OCI-M1 (cell line): ENCODE measurements at places on chromosomes 7 and 10.

- no peak for DNase-seq
Measured at GRCh38 chr10:68222391-68222790, 9.5 kb downstream of the ATOH7 start.

GRCh38 chr7:94875201-94875600, 32.2 kb upstream of the PPP1R9A start:
- no peak for DNase-seq

- DNase-seq, result peak; percentile 74
Measured at GRCh38 chr7:101173752-101174244, 6.3 kb downstream of the NAT16 start.

GRCh38 chr10:36591436-36591835, 534.0 kb upstream of the ANKRD30A start:
- no peak for DNase-seq

GRCh38 chr10:101041252-101041761, 10.3 kb downstream of the SFXN3 start:
- peak; percentile 90 for DNase-seq

- DNase-seq, result no peak
Measured at GRCh38 chr10:13184730-13185514, 23.6 kb downstream of the MCM10 start.

DNA sequence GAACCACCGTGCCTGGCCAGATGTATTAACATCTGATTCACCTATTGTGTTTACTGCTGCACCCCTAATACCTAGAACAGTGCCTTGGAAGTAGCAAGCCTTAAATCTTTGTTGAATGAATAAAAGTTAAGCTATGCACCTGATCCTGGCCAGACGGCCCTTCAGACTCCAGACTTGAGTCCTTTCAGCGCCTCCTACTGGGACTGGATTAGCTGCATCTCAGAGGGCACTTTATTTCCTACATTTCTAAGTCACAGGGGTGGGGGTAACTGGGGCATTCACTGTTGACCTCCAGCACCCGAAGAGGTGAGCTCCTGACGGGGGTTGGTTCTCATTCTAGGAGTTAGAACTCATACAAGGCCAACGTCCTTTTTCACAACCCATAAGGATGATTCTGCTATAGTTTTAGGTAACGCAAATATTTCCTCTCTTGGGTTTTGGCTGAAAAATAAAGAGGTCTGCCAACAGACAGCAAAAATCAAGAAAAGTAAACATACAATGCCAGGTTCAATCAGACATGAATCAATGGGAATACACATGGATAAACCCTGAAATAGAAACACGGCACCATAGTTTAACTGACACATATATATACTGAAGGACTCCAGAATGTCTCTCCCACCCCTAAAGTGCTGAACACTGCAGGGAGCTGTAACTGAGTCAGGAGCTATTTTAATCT, 48.0 kb upstream of the DLG5 start:
- peak; percentile 10 for DNase-seq

DNA sequence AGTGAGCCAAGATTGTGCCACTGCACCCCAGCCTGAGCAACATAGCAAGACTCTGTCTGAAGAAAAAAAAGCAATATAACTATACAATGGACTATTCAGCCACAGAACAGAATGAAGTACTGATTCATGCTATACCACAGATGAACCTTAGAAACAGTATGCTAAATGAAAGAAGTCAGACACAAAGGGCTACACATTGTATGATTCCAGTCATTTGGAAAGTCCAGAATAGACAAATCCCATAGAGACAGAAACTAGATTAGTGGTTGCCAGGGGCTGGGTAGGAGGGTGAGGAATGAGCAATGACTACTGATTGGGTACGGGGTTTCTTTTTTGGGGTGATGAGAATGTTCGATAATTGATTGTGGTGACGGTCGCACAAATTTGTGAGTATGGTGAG, 9.6 kb upstream of the CFAP70 start:
- no peak for DNase-seq

DNA sequence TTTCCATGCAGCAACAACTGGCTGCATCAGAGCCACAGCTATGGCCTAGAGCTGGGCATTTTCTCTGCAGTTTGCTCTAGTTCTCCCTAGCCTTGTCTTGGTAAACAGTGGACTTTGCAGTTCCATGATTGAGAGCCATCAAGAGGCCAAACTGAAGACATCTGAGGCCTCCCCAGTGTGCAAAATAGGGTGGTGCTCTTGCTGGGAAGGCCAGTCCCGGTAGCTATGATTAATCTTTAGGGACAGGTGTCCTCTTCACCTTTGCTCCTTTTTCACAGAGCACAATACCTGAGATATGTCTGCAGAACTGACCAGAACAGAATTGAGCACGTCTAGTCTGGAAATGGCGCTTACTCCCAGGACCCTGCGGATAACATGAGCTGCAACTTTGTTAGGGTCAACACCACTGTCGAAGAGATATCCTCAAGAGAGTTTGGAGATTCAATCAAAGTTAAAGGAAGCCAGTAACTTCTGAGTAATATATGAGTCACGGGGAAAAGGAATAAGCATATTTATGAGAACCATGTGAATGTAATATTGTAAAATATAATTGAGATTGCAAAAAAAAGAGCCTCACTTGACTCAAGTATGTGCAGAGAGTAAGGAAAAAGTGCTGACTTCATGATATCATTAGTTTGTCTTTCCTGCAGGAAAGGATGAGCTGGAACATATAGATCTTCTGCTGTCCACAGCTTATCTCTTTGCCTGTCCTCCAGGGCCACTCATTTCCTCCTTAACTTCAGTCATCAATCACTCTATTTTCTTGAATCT, 76.7 kb downstream of the ANK3 start:
- DNase-seq, result no peak

DNA sequence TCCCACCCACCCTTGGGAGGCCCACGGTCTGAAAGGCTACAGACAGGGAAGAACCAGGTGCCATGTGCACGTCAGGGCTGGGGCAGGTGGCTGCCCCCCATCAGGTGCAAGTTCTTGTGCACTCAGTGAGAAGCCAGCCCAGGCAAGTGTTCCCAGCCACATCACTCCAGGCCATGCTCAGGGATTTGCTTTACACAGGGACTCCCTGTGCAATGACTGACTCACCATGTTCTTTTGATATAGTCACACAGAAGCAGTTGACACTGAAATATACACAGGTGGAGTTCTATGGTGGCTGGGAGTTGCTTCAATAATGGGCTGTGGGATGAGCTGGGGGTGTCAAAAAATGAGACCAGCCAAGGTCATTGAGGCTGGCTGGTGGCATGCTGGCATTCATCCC, 8.0 kb upstream of the CHST15 start:
- no peak for DNase-seq

GRCh38 chr10:94307046-94307615, 55.6 kb downstream of the NOC3L start:
- DNase-seq, result no peak

- DNase-seq, result peak; percentile 50
Measured at GRCh38 chr7:84823530-84823929, 363.3 kb downstream of the SEMA3D start.

- DNase-seq, result no peak
Measured at GRCh38 chr7:135454060-135454459, 55.8 kb downstream of the CNOT4 start.

- no peak for DNase-seq
Measured at GRCh38 chr7:116518961-116519360, 5.9 kb upstream of the CAV1 start.

DNA sequence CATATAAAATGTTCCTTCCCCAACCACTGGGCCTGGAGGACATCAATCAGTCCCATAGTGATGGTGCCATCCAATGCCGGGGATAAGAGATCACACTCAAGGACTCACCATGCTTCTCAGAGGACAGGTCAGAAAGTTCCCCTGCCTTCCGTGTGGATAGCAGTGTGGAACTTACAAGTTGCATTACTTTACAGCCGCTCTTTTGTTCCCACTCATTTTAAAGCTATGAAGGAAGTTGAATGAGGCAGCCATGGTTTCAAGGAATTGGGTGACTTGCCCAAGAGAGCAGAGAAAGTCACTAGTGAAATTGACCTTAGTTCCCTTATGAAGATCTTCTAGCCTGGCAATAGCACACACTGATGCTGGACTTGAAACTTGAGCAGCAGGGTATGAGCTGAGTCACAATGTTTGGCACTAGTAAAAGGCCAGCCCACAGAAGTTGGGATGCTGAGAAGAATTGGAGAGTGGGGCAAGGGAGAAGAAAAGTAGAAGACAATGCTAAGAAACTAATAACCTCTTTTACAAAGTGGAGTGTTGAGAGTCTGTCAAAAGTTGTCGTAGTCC, 78.7 kb downstream of the CXCL12 start:
- no peak for DNase-seq

DNA sequence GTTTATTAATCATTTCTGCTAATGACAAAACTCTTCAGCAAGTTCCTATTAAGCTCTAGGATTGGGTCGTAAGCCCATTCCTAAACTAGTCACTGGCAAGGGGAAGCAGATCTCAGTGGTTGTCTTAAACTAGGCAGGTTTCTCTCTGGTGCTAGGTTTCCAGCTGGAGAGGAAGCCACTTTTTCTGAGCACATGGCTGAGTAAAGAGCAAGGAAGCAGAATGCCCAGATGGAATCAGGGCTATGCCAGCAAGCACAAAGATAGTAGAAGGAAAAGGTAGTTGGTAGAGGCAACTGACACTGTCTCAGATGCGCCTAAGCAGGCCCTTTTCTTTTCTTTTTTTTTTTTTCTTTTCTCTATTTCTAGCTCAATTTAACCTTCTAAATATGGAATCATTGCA, 224.9 kb downstream of the EXOC4 start:
- DNase-seq, result no peak

DNA sequence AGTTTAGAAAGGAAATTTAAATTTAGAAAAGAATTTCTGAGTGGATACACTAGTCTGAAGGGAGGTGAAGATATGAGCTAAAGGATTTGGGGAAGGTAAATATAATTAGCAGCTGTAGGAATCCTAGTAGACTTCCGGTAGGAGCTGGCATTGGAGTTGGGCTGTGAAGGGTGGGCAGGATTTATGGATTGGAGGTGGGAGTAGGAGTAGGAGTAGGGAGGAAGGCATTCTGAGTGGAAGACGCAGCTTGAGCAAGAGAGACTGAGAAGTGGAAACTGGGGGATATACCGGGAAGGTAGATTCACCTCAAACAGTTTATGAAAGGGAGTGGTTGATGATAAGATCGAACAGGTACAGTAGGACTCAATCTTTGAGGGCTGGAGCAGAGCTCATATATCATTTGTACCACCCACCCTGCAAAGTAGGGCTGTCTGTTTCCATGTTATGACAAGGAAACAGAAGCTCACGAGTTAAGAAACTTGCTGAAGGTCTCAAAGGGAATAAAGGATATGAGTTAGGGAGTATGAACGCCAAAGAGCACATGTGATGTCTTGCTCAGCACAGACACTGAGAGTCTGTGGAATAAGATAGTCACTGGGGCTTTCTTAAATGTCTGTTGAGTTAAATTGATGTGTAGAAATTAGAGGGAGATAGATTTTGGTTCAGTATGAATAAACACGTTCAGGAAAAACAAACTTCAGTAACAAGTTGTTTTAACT, 81.6 kb downstream of the RPS24 start:
- no peak for DNase-seq

DNA sequence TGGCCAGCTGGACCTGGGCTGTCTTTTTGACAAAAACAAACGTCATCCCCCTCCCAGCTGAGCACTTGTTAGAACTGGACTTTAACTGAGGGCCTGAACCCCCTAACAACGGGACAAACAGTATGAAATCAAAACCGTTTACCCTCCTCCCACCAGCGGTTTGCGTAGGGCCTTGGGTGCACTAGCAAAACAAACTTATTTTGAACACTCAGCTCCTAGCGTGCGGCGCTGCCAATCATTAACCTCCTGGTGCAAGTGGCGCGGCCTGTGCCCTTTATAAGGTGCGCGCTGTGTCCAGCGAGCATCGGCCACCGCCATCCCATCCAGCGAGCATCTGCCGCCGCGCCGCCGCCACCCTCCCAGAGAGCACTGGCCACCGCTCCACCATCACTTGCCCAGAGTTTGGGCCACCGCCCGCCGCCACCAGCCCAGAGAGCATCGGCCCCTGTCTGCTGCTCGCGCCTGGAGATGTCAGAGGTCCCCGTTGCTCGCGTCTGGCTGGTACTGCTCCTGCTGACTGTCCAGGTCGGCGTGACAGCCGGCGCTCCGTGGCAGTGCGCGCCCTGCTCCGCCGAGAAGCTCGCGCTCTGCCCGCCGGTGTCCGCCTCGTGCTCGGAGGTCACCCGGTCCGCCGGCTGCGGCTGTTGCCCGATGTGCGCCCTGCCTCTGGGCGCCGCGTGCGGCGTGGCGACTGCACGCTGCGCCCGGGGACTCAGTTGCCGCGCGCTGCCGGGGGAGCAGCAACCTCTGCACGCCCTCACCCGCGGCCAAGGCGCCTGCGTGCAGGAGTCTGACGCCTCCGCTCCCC, at the start of gene IGFBP1:
TSS of gene IGFBP1 (plus strand) at position 304 of the 808 bp plus-strand sequence. CDS start at position 469, 165 bp downstream.
- DNase-seq, result no peak

DNA sequence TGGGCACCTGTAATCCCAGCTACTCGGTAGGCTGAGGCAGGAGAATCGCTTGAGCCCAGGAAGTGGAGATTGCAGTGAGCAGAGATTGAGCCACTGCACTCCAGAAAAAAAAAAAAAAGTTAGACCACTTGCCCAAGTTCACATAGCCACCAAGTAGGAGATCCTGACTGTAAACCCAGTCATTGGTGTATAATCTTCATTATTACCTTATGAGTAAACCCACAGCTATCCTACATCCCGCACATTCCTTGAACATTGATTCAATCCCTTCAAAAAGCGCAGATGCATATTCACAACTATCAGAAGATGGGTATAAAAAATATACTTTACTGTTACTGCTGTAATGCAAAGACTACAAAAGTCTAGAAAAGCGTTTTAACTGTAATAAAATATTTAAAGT, 512.9 kb downstream of the SUGCT start:
- DNase-seq, result no peak

DNA sequence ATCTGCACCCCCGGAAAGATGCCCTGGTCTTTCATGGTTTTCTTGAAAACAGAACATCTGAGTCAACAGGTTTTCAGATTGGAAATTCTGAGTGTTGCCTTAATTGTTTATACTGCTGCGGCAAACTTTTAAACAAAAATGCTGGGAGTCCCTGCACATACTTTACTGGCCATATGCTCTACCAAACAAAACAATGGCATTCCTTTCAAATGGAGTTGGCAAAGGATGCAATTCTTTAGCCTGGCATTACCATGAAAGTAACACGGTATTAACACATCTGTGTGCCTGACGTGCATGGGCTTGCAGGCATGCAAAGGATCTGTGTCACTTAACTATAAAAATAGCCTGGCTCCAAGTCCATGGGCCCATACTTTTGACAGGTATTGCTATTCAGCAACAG, 4.2 kb downstream of the INHBA start:
- no peak for DNase-seq

DNA sequence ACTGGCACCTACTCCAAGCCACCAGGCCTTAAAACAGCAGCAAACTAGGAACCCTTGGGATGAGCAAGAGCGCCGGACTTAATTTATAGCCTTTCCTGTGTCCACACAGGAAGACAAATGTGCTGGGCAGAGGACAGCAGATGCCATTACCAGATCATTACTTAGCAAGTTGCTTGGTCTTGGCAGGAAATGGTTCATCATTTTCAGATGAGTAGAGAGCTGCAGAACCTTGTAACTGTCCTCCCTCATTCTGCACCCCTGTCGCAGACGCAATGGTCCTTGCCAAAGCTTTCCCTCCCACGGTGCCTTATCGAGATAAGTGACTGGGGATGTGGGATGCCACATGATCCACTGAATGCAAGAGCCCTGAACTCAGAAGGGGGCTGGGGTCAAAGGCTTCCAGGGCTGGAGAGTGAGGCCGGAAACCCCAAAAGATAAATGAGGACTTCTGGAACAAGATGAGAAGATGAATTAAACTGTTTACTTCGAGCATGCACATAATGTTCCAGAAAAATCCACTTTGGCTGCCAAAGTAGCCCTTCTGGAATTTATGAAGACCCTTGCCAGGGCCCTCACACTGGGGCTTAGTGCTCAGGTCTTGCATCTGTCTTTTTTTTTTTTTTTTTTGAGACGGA, 145.6 kb upstream of the ZNF32 start:
- peak; percentile 53 for DNase-seq
